ENCODE measurements at places on chromosomes 7 and 10.

DNA sequence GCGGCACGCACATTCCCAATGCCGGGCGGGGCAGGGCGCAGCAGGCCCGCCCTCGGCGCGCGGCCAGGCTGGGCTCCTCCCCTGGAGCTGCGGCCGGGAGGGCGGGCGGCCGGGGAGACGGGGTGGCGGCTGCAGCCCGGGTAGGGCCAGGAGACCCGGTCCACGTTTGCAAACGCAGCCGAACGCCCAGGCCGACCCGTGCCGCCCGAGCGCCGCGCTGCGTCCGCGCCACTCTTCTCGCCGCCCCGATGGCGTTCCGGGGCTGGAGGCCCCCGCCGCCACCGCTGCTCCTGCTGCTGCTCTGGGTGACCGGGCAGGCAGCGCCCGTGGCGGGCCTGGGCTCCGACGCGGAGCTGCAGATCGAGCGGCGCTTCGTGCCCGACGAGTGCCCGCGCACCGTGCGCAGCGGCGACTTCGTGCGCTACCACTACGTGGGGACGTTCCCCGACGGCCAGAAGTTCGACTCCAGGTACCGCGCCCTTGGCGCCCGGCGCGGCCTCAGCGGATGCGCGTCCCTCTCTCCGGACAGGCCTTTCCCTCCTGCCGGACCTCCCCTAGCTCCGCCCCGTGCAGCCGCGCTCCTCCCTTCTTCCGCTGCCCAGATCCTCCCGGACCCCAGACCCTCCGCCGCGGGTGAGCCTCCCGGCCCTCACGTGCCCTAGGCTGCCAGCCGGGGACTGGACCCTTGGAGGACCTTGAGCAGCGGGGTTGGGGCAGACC lies at the start of gene FKBP9:
FKBP9 (plus strand) TSS at position 115 of the 720 bp plus-strand sequence; CDS start at position 249, 134 bp downstream.
- DNase-seq: no peak

DNA sequence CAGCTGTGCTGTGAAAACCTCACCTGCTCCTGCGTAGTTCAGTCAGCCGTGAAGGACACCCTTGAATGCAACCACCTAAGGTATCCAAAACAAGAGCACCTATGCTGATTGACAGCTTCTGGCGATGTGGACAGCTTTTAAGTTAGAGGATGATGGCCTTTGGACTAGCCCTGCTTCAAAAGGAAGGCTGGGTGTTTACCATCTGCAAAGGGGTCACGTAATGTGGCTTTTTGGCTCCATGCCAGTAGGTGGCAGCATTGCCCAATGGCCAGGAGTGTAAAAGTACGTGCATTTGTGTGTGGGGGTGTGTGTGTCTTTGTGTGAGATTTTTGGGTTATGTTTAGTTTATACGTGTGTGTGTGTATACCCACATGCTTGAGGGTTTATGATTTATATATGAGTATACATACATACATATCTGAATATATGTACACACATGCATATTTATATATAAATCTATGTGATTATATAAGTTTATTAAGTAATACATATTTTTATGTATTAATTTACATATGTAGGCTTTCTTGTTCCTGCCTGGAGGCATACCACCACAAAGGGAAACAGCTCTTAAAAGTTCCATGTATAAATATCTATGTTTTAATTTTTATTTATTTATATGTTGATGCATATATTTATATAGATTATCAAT lies 236.3 kb upstream of the ANKRD30A start:
- DNase-seq: no peak

DNA sequence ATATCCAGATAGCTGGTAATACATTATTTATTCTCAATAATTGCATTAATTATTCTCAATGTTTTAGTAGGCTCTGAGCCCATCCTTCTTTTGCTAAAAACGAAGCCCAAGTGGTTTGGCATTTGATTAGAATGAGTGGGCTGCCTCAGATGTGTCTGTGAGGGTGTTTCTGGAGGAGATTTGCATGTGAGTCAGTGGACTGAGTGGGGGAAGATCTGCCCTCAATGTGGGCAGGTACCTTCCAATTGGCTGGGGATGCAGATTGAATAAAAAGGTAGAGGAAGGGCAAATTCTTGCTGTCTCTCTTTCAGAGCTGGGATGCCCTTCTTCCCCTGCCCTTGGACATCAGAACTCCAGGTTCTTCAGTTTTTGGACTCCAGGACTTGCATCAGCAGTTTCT lies 290.6 kb upstream of the SMIM30 start:
- DNase-seq: no peak

DNA sequence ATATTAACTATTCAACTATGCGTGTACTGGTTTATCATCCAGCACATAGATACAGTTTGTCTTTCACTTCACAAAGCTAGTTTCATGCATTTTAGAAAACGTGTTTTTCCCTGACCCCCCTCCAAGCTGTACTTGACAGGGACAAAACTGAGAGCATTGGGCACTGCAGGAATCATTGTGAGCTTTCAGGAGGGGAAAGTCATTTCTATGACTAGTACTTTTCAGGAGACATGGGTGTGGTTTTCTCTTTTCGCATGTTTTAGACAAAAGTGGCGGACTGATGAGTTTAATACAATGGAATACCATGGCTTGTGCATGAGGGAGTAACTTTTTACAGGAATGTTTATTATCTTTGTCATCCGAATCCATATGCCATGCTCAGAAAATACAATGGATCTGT lies 42.7 kb downstream of the NRG3 start:
- no peak for DNase-seq

GRCh38 chr10:5493691-5494090 lies 5.7 kb downstream of the CALML5 start:
- DNase-seq: no peak

- DNase-seq: no peak
These were observed 91.4 kb upstream of the CCDC71L start for GRCh38 chr7:106752367-106752766.

DNA sequence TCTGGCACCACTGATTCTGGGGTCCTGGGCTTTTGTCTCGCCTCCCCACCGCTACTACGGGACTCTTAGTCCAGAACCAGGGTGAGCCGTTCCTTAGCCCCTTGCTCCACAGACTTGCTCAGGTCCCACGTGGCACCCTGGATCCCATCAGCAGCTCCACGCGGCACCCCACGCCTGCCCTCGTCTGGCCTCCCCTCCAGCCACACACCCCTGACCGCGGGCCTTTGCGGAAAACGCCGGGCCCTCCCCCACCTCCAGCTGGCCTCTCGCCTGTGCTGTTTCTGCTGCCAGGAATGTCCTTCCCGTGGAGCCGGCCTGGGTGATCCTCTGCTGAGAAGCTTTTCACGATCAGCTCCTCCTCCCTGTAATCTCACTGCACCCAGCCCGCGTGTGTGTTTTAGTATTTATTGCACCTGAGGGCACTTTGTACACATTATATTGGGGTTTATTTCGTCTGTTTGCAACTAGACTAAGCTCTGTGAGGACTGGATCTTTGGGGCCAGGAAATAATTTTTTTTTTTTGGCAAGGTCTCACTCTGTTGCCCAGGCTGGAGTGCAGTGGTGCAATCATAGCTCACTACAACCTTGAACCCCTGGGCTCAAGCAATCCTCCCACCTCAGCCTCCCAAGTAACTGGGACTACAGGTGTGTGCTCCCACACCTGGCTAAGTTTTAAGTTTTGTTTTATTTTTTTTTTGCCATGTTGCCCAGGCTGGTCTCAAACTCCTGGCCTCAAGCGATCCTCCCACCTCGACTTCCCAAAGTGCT lies 10.5 kb upstream of the TTYH3 start:
- no peak for DNase-seq

DNA sequence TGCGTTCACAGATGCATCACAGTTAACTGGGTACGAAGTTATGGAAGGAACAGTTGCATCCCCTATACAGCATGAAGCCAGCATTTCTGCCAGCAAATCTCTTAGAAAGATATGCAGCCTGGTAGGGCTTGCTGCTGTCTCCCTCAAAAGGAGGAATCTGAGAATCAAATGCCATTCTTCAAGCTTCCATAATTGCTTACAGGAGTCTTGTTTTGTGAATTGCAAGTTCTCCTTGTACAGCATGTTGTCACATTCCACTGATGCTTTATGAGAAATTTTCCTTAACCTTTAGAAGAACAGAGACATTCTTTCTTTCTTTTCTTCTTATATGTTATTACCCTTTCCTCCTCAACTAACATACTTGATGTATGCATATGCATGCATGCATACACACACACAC lies 134.6 kb downstream of the CHRM2 start:
- DNase-seq: no peak

GRCh38 chr10:3887885-3888476 lies 103.0 kb upstream of the KLF6 start:
- DNase-seq: no peak

GRCh38 chr7:131231381-131232220 lies 96.1 kb upstream of the MKLN1 start:
- no peak for DNase-seq

- no peak for DNase-seq
These were observed 26.4 kb upstream of the ADO start for GRCh38 chr10:62778125-62778524.

DNA sequence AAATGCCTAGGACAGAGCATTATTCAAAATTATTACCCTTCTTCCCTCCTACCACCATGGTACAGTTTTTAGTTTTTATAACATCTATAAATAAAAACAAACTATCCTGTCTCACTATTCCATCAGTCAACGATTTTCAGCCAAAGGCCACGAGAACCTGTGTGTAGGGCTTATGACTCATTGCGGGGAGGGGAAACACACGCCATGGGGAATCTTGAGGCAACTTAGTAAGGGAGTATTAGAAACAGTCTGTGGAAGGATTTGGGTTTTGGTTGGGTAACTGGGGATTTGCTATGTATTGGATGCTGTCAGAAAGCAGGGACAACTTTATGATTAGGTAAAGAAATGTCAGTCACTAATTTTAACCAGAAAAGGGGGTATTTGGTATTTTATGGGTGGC lies 14.7 kb downstream of the GPR141 start:
- no peak for DNase-seq

- no peak for DNase-seq
These were observed 77.5 kb downstream of the ARID5B start for GRCh38 chr10:61978965-61979364.

DNA sequence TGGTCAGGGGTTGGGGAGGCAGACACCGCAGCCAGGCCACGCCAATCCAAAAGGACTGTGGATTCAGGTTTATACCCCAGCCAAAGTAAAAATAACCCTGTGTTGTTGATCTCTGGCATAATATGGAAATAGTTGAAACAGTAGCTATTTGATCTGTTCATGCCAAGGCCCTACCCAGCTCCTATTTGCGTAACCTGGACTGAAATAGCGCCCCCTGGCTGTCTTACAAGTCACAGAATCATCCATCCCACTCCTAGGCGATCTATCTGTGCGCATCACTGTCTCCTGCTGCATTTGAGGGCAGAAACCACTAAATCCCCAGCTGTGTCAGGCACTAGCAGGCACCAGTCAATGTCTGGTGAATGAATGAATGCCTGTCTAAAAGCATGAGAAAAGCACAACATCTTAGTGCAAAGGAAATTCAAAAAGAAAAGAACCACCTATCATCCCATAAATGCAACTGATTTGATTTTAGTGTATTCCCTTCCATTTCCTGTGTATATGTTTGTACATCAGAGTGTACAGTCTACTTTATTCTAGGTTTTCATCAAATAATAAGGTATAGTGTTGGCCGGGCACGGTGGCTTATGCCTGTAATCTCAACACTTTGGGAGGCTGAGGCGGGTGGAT lies 160.0 kb downstream of the SLIT1 start:
- DNase-seq: no peak

DNA sequence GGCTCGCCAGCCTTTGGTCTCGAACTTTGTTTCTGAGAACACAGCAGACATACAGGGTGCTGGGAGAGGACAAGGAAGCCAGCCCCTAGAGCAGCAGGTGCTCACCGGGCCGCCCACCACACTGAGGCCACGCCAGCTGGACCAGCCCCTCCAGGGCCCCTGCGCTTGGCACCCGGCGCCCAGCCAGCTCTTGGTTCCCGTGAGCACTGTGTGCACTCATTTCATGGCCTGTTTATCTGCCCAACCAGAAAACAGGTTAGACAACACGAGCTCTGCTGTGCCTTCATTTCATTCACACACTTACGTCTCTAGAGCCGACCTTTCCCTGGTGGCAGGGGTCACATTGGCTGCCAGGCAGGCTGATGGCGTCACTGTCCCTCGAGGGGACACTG lies 104.0 kb downstream of the CYTH3 start:
- no peak for DNase-seq

DNA sequence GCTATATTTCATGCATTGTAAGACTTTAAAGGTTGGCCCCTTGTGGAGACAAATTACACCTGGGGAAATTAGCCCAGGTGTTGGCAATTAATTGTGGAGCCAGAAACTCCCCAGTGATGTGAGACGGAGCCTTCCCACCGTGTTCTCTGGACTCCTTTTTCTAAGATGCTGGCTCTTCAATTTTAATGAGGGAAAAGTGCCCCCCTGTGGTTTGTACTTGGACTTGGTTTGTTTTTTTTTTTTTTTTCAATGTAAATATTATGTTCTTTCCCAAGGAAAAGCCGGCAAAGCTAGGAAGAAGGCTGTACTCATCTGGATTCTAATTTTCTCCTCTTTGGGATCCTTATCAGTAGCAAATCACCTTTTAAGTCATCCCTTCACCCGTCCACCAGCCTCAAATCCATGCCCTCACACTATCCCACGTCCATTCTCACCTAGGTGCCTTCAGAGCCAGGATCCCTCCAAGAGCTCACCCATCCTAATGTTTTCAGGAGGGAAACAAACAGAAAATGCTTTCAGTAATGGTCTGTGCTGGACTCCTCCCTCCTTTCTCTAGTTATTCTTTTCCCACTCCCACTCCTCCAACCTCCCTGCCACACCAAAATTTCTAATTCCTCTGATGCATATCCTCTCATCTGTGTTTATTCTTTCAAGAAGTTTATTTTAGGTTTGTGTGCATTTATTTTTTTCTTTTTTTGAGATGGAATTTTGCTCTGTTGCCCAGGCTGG lies 20.4 kb upstream of the ST8SIA6 start:
- DNase-seq: no peak

- no peak for DNase-seq
These were observed 74.5 kb upstream of the OIT3 start for GRCh38 chr10:72819053-72819452.

GRCh38 chr7:44147026-44147991 lies 6.2 kb upstream of the MYL7 start:
- DNase-seq: peak; percentile 92

DNA sequence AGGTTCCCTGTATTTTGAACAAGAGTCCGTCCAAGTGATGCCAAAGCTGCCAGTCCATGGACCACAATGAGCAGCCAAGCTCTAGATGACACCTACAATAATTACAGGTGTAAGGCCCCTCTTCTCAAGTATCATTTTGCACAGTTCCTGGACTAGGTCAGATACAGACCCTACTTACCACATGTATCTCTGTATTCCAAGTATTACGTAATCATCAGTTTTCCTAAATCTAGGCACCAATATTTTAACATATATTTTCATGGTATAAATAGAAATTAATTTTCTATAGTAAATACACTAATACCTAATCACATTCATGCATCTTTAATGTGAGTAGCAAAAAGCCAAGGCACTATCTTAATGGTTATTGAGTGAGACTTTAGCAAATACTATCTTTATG lies 157.0 kb upstream of the PRSS1 start:
- DNase-seq: no peak

All from NCI-H524 treated with DMSO at 0.1 percent for 48 hours (cell line).